Activated T-helper 1 cell treated with anti-CD3 and anti-CD28 coated beads, Interleukin-12 subunit alpha, Interleukin-12 subunit beta, Interleukin-2, Interleukin-4 antibody, amounts not matched to agents 30 ng/mL and 10 ng/mL and 1 ng/mL, durations not matched to agents 14 hours and 24 hours and 36 hours (primary cell): ENCODE measurements at places on chromosomes 11 and 22. TPM values are rescaled to one million over a fixed set of nuclear protein-coding genes. Genes with fewer than 3 reads are reported as not detected.

GRCh38 chr22:37887584-37888378, 18.3 kb upstream of the MICALL1 start:
- H3K36me3 ChIP-seq: peaks cover 31% of the 10 kb centered on the region
- no peak overlapping the region for H3K4me3 ChIP-seq
- no peaks in the 10 kb centered on the region for H3K27me3 ChIP-seq

GRCh38 chr22:22042599-22043295, 60.2 kb upstream of the TOP3B start:
- H3K4me1 ChIP-seq: peaks cover 6% of the 10 kb centered on the region
- DNase-seq: no peak
- no peak overlapping the region for H3K27ac ChIP-seq
- H3K27me3 ChIP-seq: peaks cover 14% of the 10 kb centered on the region
- H3K36me3 ChIP-seq: no peaks in the 10 kb centered on the region
- no peak overlapping the region for H3K4me3 ChIP-seq

ALKBH8 gene
- 14.7 and 16.0 TPM in 2 replicates for total RNA-seq

GALNT18 gene
- 5.3 and 5.7 TPM in 2 replicates for total RNA-seq

TMEM121B gene
- total RNA-seq: 0.20 and 0.23 TPM in 2 replicates

RAPSN gene
- 0.51 and 0.62 TPM in 2 replicates for total RNA-seq

MUC5AC gene
- total RNA-seq: not detected in 2 replicates
